Stimulated activated CD4-positive, alpha-beta T cell treated with anti-CD3 and anti-CD28 coated beads, TNF-alpha, amount 100 ng/mL, for 24 hours (primary cell): ENCODE measurements at places on chromosomes 16 and 17.

DNA sequence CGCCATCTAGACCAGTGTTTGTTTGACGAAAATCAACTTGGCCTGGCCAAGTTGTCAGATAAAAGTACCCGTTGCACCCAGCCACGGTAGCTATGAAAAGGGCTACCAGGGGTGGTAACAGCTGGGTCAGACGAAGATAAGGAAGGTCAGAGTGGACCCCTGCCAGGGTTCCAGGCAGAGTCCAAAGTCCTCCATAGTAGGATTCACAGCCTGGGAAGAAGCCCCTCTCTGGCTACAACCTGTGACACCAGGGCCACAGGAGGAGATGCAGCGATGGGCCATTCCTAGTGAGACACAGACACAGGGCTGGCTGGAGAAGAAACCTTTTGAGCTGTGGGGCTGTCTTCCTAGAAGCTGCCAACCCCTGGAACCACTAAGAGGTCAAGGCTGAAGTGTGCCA, 39.3 kb downstream of the MEAK7 start:
- DNase-seq, result no peak

- no peak for DNase-seq
Measured at GRCh38 chr17:9811537-9811936, 10.3 kb downstream of the GSG1L2 start.

- DNase-seq, result no peak
Measured at GRCh38 chr17:56928586-56928985, 14.7 kb upstream of the TRIM25 start.

GRCh38 chr16:88649195-88649923, 1.5 kb downstream of the CYBA start:
- no peak for DNase-seq

GRCh38 chr16:77723108-77723514, 797 bp downstream of the NUDT7 start:
- no peak for DNase-seq

GRCh38 chr16:12153662-12154061, 177.1 kb downstream of the SNX29 start:
- no peak for DNase-seq

GRCh38 chr17:29615492-29616299, 7.0 kb downstream of the CORO6 start:
- peak; percentile 66 for DNase-seq

DNA sequence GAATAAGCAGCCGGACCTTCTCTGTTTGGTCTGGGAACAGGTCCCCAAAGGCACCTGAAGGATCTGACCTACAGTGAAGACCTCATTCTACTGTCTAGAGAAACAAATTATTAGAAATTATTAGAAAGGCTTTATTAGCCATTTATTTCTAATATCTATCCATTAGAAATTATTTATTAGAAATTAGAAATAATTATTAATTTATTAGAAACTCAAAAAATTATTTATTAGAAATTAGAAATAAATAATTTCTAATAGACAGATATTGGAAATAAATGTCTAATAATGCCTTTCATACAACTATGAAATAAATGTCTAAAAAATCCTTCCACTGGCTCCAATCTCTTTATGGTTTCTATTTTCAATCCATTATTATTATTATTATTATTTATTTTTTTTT, 285.7 kb upstream of the ERCC4 start:
- DNase-seq, result no peak

- no peak for DNase-seq
Measured at GRCh38 chr17:76645481-76645880, 1.9 kb upstream of the ST6GALNAC1 start.

- DNase-seq, result peak; percentile 77
Measured at GRCh38 chr16:89721546-89722391, 432 bp downstream of the ZNF276 start.

- no peak for DNase-seq
Measured at GRCh38 chr16:53341792-53342191, 92.5 kb upstream of the RBL2 start.

DNA sequence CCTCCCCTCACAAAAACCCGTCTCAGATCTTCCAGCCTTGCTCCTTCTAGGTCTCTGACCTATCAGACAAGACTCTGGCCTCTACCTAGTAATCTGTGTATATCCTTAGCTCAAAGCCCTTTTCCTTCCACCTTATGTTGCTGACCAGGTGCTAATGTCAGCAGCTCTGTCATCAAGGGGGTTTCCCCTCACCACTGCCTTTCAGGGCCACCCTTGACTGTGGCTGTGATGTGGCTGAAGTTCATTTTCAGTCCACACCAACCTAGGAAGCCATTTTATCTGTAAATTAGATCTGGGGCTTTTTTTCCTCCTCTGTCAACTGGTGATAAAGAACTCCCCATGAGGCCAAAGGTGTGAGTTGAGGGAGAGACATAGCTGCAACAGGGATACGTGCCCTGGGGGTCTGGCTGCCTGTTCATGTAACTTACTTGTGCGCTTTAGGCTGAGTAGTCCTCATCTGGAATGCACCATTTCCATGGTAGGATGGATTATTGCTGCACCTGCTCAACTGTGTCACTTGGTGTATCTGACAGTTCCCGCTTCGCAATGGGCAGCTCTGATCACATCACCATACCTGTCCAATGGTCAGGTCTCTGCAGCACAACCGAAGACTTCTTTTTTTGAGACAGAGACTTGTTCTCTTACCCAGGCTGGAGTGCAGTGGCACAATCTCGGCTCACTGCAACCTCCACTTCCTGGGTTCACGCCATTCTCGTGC, 14.7 kb upstream of the RUNDC3A start:
- DNase-seq, result no peak

DNA sequence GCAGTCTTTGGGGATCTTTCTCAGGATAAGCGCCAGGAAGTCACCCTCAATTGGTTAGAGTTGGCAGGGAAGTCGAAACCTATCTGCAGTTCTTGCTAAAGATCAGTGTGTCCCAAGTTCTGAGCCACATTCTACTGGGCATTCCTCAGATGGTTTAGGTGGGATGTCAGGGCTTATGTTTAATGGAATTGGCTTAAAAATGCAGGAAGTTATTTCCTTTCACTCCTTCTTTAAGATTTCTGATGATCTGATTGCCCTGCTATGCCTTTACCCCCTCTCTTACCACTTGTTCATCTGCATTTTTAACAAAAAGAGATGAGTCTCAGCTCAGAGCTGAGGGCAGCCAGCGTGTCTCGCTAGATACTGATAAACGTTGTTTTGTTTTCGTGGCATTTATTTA, 30.8 kb downstream of the FOXL1 start:
- no peak for DNase-seq

DNA sequence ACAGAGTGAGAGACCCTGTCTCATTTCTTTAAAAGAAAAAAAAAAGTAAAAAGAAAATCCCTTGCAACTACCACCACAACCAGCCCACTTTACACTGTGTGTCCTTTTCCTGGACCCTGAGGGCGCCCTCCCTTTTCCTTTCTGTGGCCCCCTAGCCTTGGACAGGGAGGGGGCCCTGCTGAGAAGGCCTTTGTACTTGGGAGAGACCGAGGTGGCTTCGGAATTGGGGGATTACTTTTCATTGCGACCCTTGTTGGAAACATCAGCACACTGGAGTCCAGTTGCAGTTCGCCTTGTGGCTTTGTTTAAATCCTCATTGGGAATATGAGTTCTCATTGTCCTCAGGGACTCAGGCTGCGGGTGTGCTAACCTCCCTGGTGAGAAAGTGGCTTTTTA, 9.4 kb upstream of the DNASE1 start:
- DNase-seq, result no peak

DNA sequence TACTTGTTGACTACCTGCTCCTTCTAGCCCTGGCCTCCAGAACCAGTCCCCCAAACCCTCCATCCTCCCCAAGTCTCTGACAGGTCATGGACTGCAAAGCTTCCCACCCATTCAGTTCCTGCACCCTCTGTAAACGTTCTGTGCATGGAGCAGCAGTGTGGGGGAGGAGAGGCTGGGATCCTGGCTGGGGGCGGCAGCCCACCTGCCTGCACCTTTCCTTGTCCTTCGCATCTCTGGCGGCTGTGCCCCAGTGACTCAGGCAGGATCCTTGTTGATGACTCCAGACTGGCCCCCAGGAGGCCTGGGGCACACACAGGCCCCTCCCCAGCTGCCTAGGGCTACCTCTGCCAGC, 1.6 kb upstream of the PKMYT1 start:
- no peak for DNase-seq

GRCh38 chr17:73137376-73137775, 27.4 kb upstream of the SSTR2 start:
- DNase-seq, result no peak

GRCh38 chr17:54694287-54694887, 206.3 kb upstream of the TOM1L1 start:
- DNase-seq, result no peak

GRCh38 chr16:54930005-54930868, at the start of gene IRX5:
TSS of gene IRX5 (plus strand) at chr16:54930865. CDS start at chr16:54931199, 334 bp downstream.
- no peak for DNase-seq

DNA sequence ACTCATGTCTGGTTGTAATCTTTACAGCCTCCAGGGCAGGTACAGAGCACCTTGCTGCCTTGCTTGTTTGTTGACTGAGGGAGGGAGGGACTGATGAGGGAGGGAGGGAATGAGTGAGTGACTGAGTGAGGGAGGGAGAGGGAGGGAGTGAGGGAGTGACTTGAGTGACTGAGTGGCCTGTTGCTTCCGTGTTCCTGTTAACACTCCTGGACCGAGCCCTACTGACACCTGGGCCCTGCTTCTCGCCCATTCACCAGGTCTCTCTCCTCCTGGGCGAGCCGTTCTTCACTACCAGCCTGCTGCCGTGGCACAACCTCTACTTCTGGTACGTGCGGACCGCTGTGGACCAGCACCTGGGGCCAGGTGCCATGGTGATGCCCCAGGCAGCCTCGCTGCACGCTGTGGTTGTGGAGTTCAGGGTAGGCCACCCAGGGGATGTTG, 41.2 kb downstream of the PRMT7 start:
- no peak for DNase-seq

GRCh38 chr16:85374571-85374872, 238.6 kb upstream of the GSE1 start:
- DNase-seq, result no peak

DNA sequence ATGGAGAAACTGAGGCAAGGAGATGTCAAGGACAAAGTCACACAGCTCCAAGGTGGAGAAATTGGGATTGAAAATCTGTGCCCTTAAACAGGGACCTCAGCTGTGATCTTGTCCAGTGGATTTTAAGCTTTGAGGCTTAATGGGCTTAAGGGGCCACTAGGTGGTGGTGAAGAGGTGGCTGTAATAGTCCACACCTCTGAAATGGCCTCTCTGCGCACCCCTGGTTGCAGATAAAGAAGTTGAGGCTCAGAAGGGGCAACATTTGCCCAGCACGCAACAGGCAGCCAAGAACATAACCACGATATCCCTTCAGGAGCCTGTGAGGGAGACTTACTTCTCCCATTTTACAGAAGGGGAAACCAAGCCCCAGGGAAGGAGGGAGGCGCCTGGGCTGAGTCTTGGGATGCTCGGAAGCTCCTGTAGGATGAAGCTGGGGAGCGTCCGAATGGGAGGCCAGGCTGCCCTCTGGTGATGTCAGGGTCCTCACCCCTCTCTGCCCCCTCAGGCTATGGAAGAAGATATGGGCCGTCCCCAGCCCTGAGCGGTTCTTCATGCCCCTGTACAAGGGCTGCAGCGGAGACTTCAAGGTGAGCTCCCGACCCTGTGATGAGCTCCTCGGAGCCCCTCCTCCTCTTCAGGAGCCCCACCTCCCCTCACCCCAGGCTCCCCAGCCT, 43.7 kb downstream of the IL21R start:
- DNase-seq, result no peak

GRCh38 chr17:49180303-49180702, 30.1 kb downstream of the GNGT2 start:
- peak; percentile 64 for DNase-seq

- DNase-seq, result no peak
Measured at GRCh38 chr17:10657879-10658278, 770 bp upstream of the MYH3 start.

DNA sequence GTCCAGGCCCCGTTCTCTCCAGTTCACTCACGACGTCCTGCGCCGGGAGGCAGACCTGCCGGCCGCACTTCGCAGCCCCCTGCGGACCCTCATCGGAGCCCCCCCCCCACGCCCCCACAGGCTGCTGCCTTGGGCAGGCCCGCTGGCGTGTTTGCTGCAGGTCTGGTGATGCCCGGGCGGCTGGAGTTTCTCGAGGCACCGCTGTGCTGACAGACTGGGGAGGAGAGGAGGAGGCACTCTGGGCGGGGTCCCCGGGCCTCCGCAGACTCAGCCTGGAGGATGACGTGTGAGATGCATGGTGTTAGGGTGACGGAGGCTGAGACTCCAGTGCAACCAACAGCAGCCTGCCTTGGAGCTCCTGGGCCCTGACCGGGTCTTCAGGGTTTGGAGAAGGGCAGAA, 24.1 kb downstream of the BAIAP2 start:
- DNase-seq, result no peak

DNA sequence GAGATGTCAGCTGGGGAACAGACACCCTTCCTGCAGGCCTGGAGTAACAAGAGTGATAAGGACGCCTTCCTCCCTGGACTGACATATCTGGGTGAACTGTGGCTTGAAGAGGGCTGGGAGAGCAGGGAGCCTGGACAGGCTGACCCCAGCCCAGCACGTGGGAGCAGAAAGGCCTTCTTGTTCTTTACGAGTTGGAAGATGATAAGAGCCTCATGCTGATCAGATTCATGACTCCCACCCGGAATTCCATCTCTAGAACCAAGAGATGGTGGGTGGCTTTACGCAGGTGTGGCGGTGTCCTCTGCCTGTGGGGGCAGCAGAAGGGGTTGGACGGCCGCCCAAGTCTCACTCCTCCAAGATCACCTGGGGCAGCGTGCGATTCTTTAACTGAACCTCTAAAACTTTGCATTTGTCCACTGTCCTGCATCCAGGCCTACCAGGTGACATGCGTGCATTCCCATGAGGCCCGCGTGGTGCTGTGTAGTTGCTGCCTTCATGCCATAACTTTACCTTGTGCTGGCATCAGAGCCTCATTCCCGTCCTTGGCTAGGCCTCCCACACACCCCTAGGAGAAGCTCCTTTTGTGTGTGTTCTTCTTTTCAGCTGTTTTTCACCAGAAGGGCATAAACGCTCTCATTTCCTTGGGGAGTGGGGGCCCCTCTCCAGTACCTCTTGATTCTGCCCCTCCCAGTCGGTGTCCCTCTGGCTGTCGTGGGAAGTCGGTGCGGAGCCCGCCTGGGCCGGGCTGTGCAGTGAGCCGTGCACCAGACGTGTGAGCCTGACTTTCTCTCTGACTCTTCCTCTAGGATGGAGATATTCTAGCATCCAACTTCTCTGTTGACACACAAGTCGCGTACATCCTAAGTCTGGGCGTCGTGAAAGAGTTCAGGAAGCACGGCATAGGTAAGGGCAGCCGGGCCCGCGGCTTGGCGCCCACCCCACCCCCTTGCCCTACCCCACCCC, 13.3 kb downstream of the C16orf90 start:
- DNase-seq, result no peak

GRCh38 chr16:89955001-89955685, 6.6 kb downstream of the DEF8 start:
- DNase-seq, result no peak

DNA sequence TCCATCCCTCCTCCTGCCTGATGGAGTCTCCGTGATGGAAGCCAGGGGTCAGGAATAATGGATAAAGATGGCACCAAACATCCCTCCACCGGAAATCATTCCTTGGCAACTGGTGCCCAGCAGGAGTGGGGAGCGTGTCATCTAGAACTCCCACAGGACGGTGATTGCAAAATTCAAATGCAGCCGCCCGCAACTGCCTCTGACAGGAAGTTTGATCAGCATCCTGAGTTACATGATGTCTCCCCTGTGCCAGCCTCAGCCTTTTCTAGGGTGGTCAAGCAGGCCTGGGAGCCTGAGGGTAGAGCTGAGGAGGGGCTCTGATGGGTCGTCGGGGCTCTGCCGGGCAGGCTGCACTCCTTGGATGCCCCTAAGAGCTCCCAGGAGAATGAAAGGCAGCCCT, 52.8 kb downstream of the GSG1L start:
- DNase-seq, result no peak
